ENCODE measurements at places on chromosomes 2 and 18.
A peak's percentile ranks its signal among the peaks of the same experiment; 100 is the strongest.

GRCh38 chr2:98508709-98509066 lies 64.0 kb downstream of the INPP4A start:
- no peaks in the 10 kb centered on the region for H3K27me3 ChIP-seq
- peak; percentile 25 for DNase-seq
- H3K4me1 ChIP-seq, result peaks cover 67% of the 10 kb centered on the region
- H3K36me3 ChIP-seq, result peaks cover 36% of the 10 kb centered on the region
- H3K27ac ChIP-seq, result peak overlapping the region; percentile 65

DNA sequence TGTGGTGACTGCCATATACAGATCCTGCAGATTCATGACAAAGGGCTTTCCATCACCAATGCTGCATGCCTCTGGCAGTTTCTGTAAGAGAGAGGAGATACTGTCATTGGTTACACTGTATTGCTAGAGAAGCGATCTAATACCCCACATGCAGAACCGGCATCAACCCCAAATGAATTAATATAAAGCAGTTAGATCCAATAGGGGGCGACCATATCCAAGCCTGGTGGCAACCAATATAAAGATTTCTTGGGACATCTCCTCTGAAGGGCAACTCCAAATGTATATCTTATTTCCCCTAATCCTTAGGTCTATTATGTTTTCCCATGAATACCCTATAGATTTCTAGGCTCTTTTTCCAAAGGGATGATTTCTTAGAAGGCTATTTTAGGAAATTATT lies 17.4 kb upstream of the IHH start:
- H3K27ac ChIP-seq, result no peak overlapping the region
- H3K27me3 ChIP-seq, result no peaks in the 10 kb centered on the region
- H3K4me3 ChIP-seq, result no peak overlapping the region
- no peaks in the 10 kb centered on the region for H3K36me3 ChIP-seq

DNA sequence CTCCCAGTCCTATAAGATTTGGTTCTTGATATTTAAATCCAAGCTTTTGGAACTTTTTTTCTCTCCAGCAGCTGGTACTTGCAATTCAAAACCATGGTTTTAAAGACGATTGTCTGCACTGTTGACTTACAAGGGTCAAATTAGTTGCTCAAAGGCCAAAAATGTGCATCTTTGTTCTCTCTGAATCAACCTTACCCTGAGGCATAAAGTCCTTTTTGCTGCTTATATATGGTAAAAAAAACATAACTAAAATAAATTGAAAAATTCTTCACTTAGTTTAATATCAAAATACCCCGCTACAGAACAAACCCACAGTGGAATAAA lies 592.7 kb downstream of the XIRP2 start:
- H3K4me3 ChIP-seq, result no peak overlapping the region
- H3K36me3 ChIP-seq, result no peaks in the 10 kb centered on the region
- H3K4me1 ChIP-seq, result no peaks in the 10 kb centered on the region
- no peaks in the 10 kb centered on the region for H3K27me3 ChIP-seq
- no peak for DNase-seq

GRCh38 chr2:223101340-223102039 lies 49.5 kb downstream of the KCNE4 start:
- no peak for DNase-seq
- no peaks in the 10 kb centered on the region for H3K27me3 ChIP-seq
- H3K4me3 ChIP-seq, result no peak overlapping the region
- no peak overlapping the region for H3K27ac ChIP-seq
- H3K4me1 ChIP-seq, result no peaks in the 10 kb centered on the region

GRCh38 chr18:5787936-5788335 lies 107.4 kb downstream of the TMEM200C start:
- H3K4me3 ChIP-seq, result no peak overlapping the region
- no peak for DNase-seq
- no peaks in the 10 kb centered on the region for H3K4me1 ChIP-seq
- H3K27ac ChIP-seq, result no peak overlapping the region

DNA sequence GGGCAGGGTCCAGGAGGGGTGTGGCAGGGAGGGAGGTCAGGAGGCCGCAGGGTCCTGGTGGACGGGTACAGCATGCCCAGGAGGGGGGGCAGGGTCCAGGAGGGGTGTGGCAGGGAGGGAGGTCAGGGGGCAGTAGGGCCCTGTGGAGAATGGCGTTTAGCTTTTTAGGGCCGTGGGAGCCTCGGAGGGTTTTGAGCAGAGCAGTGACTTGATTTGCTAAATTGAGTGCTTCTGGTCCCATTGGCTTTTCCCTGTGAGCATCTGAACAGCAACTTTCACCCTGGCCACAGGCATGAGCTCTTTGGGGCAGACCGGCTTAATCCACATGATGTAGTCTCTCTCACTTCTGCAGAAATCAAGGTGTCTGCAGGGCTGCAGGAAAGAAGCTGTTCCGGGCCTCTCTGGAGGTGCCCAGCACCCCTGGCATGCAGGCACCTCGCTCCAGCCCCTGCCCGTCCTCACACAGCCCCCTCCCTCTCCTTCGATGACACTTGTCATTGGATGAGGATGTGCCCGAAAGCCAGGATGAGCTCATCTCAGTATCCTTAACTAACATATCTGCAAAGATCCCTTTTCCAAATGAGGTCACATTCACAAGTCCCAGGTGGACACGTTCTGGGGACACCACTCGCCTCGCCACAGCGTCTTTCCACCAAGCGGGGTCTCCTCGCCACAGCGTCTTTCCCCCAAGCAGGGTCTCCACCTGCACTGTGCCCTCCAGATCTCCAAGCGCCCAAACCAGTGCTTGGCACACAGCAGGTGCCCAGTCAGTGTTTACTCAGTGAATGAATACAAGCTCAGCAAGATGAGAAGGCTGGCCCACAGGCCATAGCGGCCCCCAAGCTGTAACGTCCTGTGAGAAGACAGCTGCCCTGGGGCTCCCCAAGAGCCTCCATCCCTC lies 94.0 kb downstream of the NDUFA10 start:
- H3K4me3 ChIP-seq, result no peak overlapping the region
- peaks cover 23% of the 10 kb centered on the region for H3K4me1 ChIP-seq
- no peaks in the 10 kb centered on the region for H3K27me3 ChIP-seq
- no peaks in the 10 kb centered on the region for H3K36me3 ChIP-seq

DNA sequence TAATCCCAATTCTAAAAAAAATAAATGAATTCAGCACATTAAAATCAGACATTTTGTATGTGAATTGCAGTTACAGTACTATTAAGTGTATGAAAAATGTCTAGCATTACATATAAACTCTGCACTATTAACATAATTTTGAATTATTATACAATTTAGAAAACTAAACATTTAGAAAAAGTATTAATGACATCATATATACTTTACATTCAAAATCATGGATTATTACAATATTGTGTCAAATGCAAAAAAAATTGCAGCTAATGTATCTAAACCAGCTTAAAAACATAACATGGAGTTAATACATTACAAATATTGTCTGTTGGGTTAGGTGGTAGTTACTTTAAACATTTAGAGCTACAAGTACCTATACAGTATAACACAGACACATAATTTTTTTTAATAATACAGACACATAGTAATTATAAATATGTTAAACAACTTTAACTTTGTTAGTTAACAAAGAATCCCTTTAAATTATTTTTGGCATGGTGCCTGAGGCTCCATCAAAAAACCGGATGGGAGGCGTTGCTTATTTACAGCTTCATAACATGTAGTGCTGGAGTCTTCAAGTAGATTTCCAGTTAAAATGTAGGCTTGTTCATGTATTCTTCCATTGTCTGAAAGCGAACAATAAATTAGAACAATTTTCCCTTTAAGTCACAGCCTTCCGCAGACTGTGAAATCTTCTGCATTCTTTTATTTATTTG lies 79.1 kb downstream of the AP1S3 start:
- no peak overlapping the region for H3K27ac ChIP-seq
- H3K4me1 ChIP-seq, result peaks cover 38% of the 10 kb centered on the region
- peaks cover 3% of the 10 kb centered on the region for H3K36me3 ChIP-seq

DNA sequence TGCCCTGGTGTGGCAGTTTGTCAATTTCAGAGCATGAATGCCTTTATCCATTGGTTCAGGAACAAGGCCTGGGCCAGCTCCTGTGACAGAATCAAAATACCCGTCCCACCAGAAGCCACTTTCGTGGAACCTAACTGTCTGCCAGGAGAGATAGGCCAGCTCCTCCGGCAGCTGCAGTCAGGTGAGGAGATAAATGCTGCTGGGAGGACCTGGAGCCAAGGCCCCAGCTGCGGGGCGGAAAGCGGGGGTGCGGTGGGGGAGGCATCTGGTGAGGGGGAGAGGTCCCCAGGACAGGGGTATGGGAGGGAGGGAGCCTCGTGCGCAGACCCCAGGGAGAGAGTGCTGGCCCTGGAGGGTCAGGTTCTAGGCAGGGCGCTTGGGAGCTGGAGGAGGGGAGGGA lies 4.4 kb upstream of the ASB1 start:
- no peak overlapping the region for H3K27ac ChIP-seq
- peaks cover 1% of the 10 kb centered on the region for H3K27me3 ChIP-seq
- H3K4me3 ChIP-seq, result no peak overlapping the region
- no peak for DNase-seq

DNA sequence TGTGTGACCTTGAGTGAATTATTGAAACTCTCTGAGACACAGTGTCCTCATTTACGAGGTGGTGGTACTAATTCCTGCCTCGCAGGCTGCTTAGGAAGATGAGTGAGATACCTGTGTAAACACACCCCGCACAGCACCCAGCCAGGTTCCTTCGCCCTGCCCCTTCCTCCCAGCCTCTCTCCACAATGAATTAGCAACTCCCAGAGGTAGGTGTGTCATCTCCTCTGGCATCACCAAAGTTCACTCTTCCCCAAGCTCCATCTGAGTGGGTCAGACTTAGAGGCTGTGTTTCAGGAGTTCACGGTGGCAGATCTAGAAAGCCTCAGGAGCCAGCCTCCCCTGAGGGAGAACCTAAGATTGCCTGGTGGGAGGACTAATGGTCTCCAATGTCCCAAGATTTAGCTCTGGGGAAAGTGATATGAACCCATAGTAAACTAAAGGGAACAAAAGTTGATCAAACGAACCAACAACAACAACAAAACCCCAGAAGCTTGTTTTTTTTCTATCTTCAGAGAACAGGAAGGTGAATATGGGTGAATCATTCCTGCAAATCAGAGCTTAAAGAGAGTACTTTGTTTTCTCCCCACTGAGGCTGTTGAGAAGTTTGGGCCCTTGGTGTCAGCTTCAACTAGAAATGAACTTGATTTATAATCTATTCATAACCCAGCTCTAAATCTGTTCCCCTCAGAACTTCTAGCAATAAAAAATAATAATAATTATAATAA lies 44.4 kb upstream of the NRP2 start:
- peaks cover 51% of the 10 kb centered on the region for H3K4me1 ChIP-seq
- no peaks in the 10 kb centered on the region for H3K27me3 ChIP-seq
- peaks cover 3% of the 10 kb centered on the region for H3K36me3 ChIP-seq
- peak overlapping the region; percentile 84 for H3K27ac ChIP-seq
- DNase-seq, result no peak

DNA sequence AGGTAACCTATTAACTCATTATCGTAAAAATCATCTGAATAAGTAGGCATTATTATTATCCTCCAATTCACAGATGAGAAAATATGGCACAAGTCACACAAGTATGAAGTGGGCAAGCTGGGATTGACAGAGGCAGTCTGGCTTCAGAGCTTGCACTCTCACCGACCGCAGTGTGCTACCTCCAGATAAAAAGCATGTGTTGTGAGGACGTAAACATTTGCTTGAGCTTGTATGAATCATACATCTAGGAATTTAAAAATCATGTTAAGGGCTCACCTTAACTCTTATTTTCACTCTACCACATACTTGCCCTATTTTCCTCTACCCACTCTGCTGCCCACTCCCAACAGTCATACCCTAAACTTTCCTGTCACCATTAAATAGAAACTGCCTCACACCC lies 65.3 kb upstream of the AMMECR1L start:
- no peak for DNase-seq
- H3K27ac ChIP-seq, result no peak overlapping the region
- H3K36me3 ChIP-seq, result peaks cover 44% of the 10 kb centered on the region
- peaks cover 7% of the 10 kb centered on the region for H3K4me1 ChIP-seq
- no peaks in the 10 kb centered on the region for H3K27me3 ChIP-seq
